Sciatic nerve (tissue), 2 donors: ENCODE measurements at places on chromosomes 11 and 22.

DNA sequence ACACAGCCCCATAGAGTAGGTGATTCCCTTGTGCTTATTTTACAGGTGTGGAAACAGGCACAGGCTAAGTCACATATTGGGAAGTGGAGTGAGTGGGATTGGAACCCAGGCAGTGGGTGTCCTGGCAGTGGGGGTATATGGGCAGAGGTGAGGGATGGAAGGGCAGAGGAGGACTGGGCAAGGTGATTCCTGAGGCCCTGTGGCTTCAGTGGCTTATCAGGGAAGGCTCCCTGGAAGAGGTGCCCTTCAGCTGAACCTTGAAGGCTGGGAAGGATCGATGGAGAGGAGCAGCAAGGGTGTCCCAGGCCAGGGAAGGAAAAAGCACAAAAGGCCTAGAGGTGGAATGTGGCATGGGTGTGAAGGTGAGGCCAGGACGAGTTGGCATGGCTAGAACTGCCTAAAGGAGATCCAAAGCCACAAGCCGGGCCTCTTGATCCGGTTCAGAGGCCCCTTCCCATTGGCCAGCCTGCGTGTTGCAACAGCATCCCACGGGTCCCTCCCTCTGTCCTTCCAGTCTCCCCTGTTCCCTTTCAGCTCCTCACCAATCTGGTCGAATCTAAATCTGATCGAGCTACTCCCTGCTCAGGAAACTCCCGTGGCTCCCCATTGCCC lies 41.7 kb downstream of the MCM5 start:
- DNase-seq = no peak

- no peak for DNase-seq
These were observed 3.8 kb upstream of the CYB5R2 start for GRCh38 chr11:7677071-7677470.

DNA sequence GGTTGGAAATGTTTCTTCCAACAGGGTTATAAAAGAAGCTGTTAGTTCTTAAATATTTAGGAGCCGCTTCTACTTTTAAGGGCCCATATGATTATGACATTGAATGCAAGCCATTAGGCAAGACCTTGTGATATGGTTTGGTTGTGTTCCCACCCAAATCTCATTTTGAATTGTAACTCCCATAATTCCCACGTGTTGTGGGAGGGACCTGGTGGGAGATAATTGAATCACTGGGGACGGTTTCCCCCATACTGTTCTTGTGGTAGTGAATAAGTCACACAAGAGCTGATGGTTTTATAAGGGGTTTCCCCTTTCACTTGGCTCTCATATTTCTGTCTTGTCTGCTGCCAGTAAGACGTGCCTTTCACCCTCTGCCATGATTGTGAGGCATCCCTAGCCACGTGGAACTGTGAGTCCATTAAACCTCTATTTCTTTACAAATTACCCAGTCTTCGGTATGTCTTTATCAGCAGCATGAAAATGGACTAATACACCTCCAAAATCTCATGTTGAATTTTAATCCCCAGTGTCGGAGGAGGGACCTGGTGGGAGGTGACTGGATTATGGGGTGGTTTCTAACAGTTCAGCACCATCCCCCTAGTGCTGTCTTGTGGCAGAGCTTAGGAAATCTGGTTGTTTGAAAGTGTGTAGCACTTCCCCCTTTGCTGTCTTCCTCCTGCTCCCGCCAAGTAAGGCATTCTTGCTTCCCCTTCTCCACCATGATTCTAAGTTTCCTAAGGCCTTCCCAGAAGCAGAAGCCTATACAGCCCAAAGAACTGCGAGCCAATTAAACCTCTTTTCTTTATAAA lies 4.3 kb downstream of the CD59 start:
- DNase-seq = no peak

GRCh38 chr11:17719938-17720795 lies 796 bp downstream of the MYOD1 start:
- DNase-seq = no peak

DNA sequence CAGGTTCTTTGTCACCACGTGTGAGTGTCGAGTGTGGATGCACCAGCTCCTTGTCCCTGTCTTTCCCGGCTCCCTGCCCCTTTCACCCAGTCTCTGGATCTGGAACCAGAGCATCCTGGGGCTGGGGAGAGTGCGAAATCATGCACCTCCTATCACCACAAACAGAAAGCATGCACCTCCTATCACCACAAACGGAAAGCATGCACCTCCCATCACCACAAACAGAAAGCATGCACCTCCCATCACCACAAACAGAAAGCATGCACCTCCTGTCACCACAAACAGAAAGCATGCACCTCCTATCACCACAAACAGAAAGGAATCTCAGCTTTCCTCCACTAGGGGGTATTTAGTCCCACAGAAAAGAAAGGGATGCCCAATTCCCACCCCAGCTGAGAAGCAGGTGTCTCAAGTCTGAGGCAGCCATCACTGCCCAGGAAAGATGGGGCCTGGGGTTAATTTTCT lies 5.9 kb upstream of the GLB1L3 start:
- DNase-seq = no peak

DNA sequence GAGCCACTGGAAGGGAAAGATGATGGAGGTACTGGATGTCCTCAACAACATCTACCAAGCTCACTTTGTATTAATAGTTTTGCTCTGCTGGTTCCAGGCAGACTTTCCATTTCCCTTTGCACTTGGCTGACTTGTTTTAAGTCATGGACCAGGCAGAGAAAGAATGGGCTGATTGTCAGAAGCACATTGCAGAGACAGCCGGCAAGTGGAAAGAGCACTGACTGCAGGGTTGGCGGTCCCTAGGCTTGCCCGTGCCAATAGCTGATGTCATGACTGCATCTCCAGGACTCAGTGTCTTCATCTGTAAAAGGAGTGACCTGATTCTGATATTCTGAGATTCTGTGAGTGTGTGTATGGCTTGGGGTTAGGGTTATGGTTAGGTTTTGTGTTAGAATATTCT lies 20.9 kb upstream of the NNMT start:
- DNase-seq = no peak

GRCh38 chr11:44509296-44509695 lies 56.2 kb upstream of the CD82 start:
- no peak for DNase-seq

DNA sequence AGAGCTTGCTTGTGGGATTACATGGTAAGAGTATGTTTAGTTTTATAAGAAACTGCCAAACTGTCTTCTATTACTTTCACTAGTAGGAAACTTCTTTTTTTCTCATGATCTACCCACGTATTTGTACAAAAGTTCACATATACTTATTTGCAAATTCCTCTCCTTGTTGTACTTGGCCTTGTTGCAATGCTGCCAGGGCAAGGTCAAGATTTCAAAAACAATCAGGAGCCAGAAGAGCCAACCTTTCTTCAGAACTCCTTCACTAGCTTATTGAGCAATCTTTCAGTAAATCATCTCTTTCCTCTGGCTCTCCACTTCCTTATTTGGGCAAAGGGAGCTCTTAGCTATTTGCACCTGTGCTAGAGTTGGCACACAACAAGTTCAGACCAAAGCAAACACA lies 9.7 kb downstream of the SRSF8 start:
- peak; percentile 66 for DNase-seq

DNA sequence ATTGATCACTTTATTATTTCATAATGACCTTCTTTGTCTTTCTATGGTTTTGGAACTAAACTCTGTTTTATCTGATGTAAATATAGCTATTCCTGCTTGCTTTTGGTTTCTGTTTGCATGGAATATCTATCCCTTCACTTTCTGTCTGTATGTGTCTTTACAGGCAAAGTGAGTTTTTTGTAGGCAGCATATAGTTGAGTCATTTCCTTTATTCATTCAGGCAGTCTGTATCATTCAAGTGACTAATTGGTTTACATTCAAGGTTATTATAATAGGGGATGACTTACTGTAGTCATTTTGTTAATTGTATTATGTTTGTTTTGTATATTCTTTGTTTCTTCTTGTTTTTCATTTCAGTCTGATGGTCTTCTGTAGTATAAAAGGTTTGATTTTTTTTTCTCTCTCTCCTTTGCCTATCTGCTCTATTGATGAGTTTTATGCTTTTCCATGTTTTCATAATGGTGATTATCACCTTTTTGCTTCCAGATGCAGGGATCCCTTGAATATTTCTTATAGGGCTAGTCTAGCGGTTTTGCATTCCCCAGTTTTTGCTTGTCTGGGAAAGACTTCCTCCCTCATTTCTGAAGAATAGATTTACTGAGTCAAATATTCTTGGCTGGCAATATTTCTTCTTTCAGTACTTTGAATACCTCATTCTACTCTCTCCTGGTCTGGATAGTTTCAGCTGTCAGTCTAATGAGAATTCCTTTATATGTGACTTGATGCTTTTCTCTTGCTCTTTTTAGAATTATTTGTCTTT lies 50.4 kb downstream of the GDPD4 start:
- DNase-seq = no peak

DNA sequence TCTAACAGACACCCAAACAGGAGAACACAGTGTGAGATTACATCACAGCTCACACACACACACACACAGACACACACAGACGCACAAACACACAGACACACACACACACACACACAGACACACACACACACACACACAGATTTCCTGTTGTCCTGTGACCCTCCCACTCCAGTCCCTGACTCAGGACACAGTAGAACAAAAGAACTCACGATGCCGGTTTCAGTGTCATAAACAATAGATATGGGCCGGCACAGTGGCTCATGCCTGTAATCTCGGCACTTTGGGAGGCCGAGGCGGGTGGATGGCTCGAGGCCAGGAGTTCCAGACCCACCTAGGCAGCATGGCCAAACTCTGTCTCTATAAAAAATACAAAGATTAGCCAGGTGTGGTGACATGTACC lies 13.8 kb upstream of the KAT5 start:
- DNase-seq = no peak

GRCh38 chr22:23800297-23801237 lies 13.8 kb downstream of the SMARCB1 start:
- DNase-seq = no peak

DNA sequence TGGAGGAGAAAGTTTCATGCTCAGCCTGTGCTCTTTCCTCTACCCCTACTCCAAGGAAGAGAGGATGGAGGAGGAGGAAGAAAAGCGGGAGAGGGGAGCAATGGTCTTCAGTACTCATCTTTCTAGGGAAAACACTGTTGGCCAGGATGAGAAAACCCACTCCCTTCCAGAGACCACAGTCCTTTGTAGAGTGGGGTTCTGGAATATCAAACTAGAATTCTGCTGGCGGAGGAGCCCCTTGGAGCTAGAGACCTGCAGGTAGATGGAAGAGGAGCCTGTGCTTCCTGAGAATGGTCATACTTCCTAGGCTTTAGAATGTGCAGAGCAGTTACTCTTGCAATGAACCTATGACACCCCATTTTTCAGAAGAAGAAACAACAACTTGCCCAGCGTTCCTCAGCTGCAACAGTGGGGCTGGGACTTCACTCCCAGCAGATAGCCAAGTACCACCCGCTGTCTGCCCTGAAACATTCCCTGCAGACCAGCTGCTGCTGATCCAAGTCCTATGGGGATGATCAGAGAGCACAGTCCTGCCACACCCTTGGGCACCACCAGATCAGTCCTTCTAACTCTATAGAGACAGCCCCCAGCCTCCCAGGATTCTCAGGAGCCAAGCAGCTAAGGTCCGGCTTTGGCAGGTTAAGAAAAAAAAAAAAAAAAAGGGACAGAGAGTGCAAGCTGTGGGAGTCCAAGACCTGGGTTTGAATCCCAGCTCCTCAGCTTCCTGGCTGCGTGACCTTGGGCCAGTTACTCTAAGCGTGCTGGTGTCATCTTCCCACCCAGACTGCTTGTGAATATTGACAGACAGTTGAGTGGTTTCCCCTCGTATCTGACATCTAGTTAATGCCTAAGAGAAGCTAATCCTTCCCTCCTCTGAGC lies 664 bp downstream of the PTGDR2 start:
- no peak for DNase-seq

DNA sequence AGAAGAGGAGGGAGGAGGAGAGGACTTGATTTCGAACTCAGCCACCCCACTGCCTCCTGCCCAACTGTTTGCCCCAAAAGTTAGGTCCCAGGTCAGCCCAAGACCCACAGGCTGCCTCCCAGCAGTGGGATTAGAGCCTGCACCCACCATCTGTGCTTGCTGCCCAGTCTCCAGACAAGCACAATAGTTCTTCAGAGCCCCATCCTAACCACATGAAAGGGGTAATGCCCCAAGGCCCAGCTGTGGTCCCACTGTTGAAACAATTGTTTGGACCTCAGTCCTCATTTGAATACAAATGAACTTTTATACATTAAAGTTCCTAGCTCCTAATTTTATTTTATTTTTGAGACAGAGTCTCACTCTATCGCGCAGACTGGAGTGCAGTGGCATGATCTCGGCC lies 5.4 kb upstream of the VPS51 start:
- no peak for DNase-seq

DNA sequence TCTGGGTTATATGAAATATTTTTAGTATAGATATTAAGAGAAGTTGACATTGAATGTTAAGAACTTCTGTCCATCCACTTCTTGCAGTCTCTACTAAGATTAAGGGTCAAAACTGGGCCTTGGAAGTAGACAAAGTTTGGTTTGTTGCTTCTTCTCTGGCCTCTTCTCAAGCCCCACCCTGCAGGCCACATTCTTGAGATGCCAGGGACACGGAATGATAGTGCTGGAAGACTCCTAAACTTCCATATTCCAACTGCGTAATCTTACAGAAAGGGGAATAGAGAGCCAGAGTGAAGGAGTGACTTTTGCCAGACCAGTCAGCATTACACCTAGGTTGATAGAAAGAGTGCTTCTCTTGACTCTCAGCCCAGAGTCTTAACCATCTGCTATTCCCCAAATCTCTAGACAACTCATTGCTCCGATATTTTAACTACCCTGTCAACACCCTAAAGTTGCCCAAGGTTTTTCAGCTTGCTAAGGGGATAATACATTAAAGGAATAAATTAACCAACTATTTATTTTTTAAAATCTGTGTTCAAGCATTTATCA lies 136.4 kb upstream of the SYN3 start:
- DNase-seq = no peak

- no peak for DNase-seq
These were observed at the start of gene BSX for GRCh38 chr11:122981388-122982264. BSX (minus strand) TSS chr11:122981834; CDS start chr11:122981671, 163 bp downstream.

DNA sequence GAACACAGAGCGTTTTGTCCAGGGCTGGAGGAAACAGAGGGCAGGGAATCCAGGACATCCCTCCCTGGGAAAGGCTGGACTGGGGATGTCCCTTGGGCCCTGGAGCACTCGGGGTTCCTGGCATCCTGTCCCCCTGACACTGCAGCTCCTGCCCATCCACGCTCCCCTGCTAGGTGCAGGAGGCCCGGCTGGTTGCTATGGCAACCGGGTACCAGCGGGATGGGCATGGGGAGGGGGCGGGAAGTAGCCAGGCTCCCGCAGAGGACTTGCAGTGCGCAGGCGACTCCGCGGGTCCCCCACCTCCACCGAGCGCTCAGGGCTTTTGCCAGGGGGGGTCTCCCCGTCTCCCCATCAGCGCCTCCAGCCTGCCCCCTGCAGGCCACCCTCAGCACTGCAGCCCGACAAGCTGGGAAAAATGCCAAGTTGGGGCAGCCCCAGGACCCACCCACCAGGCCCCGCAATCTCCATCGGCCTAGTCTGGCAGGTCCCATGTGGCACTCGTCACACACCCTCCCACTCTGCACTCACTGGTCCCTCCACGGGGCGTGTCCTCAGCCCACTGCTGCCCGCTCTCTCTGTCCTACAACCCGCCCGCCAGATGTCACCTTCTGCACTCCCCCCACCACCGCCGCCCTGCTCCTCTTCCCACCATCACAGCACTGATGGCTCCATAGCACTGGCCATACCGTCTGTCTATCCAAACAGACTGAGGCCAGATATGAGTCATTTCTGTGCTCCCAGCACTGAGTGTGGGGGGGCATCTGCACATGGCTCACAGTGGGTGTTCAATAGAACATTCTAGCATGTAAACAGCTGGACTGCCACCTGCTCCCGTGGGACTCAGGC lies 31.5 kb downstream of the KIAA0930 start:
- peak; percentile 63 for DNase-seq
